Cerebellar nuclear complex (tissue), 1 donor: ENCODE measurements at places on chromosomes 7 and 10.

DNA sequence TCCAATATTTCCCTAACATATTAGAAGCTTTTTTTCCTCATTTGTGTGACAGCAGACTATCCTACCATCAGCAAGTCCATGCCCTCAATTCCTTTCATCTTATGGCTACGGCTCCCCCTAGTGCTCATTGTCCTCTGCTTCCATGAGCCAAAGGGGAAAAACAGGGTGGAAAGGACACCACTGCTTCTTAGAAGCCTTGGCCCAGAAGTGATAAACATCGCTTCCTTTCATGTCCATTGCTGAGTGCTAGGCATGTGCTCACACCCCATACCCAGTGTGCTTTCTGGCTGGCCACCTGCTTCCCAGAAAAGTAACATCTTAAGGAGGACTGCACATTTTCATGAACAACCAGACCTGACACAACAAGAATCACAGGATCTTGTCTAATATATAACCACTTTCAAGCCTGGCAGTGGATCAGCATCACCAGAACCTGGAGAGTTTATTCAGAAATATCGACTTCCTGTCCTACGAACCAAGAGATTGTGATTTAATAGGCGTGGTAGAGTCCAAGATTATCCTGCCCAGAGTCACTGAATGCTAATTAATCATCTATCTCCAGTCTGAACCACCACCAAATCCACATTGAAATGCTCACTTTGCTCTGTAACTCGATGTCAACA, 650.5 kb upstream of the SORCS1 start:
- no peak for DNase-seq

GRCh38 chr7:34160261-34160752, 255.0 kb downstream of the BMPER start:
- no peak for DNase-seq

DNA sequence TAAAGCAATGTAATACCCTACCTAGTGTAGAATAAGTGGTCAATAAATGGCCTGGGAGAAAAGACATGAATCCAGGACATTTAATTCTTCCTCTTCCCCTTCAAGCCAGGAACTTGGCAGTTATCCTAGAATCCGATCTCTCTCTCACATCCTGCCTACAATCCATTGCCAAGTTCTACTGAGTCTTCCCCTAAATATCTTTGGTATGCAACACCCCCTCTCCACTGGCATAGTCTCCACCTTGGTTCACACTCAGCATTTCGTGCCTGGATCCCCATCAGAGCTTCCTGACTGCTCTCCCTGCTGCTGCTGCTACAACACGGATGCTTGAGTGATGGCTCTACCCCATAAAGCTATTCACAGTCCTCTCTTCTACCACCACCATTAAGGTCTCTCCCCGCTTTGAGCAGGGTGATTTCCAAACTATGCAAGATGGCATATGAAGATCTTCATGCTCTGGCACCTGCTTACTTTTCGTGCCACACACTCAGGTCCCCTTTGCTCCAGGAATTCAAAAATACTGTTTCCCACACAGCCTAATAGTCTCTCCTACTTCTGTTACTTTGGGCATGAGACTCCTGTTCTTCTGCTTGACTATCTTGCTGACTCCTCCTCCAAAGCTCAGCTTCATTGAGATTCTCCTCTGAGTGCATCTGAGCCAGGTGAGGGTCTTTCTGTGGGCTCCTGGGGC, 4.8 kb downstream of the ANK3 start:
- peak; percentile 78 for DNase-seq

- no peak for DNase-seq
These were observed 123.6 kb downstream of the PRLHR start for GRCh38 chr10:118471863-118472262.

DNA sequence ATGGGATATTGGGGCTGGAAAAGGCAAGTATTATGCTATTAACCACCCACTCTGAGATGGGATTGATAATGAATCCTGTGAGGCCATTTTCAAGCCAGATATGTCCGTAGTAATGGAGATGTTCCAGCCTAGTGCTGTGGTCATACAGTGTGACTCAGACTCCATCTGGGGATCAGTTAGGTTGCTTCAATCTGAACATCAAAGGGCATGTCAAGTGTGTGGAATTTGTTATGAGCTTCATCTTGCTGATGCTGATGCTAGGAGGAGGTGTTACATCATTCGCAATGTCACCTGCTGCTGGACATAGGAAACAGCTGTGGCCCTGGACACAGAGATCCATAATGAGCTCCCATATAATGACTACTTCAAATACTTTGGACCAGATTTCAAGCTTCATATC, 144.7 kb downstream of the PLCE1 start:
- no peak for DNase-seq

DNA sequence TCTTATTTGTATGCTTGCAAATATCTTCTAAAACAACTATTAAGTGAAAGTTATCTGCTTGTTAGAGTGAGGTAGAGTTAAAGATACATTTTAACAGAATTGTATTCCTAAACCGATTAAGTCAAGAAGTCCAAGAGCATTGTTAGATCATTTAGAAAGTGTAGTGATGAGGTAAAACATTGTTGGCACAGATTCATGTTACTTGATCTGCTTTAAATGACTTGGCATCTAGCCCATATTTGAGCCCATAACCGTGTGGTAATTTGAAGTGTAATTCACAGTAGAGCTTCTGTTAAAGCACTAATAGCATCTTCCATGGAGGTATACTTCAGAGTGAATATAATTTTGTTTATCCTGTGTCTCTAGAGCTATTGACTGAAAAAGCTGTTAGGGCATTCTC, 62.1 kb downstream of the PTEN start:
- DNase-seq: no peak

GRCh38 chr10:23359692-23360380, 15.2 kb upstream of the C10orf67 start:
- no peak for DNase-seq

GRCh38 chr7:12655161-12655560, 32.3 kb upstream of the ARL4A start:
- DNase-seq: no peak

- no peak for DNase-seq
These were observed 977 bp downstream of the TMEM248 start for GRCh38 chr7:66921918-66922486.

DNA sequence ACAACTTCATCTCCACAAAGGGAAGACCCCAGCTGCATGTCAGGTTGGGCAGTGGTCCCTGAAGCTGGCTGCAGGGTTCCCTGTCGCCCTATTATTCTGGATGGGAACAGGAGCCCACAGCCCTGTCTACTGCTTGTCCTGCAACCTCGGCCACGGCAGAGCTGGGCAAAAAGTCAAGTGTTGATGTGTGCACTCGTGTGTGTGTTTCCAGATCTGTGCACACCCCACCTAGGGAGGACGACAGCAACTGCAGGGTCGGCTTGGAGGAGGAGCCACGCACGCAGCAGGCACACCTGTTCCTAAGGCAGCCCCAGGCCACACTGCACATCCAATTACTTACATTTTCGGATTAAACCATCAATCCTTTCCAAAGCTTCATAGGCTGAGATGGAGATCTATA, 23.6 kb downstream of the PITRM1 start:
- DNase-seq: no peak

- DNase-seq: no peak
These were observed 995.3 kb upstream of the PHF14 start for GRCh38 chr7:9978106-9979064.

DNA sequence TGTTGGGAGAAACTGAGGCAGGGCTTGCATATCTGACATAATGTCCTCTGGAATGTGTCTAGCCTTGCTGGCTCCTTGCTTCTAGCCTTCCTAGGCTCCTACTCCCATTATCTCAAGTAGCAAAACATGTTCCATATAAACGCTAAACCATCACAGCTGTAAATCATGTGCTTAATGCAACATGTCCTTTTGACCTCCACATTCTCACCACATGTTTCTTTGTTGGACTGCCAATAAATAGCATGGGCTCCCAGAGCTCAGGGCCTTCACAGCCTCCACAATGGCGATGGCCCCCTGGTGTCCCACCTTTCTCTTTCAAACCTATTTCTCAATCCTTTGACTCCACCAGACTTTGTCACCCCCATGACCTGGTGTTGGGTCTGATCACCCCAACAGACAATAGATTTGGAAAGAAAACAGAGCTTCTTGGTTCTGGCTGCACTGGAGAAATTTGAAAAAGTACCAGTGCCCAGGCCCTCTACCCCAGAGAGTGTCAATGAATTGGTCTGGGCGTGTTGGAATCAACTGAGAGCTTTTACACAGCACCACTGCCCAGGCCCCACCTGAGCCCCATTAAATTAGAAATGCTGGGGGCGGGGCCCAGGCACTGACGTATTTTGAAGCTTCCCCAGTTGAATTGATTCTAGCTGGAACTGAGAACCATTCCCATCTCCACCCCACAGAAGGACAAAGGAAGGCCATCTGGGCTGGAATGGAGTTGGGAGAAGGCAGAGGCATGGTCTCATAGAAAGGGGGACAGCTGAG, 41.3 kb upstream of the GGCT start:
- DNase-seq: no peak

GRCh38 chr10:74156919-74157289, 5.9 kb downstream of the ADK start:
- DNase-seq: no peak

DNA sequence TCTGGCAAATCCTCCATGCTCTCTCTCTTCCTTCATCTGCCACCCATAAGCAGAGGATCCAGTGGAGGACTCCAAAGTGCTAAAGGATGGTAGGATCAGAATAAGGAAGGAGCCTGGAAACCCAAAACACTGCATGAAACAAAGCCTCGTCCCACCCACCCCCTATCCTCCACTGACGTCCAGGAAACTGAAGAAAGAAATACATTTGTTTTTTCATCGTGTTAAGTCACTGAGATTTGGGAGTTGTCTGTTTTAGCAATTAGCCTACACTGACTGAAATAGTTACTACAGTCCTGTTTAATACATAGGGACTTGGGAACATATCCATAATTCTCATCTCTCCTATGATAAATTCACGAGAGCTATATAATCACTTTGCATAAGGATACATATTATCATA, 14.8 kb downstream of the ANXA7 start:
- DNase-seq: no peak

DNA sequence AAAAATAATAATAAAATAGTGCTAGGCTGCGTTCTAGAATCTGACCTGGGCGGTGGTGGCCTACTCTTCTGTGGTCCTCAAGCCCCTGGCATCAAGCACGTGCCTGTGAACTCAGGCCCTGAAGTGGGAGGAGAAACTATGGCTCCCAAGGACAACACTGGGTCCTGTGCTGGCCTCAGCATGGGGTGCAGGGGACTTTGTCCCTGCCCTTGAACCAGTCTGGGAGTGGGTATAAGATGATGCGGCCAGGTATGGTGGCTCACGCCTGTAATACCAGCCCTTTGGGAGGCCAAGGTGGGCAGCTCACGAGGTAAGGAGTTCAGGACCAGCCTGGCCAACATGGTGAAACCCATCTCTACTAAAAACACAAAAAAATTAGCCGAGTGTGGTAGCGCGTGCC, 5.5 kb downstream of the ZP3 start:
- DNase-seq: no peak

DNA sequence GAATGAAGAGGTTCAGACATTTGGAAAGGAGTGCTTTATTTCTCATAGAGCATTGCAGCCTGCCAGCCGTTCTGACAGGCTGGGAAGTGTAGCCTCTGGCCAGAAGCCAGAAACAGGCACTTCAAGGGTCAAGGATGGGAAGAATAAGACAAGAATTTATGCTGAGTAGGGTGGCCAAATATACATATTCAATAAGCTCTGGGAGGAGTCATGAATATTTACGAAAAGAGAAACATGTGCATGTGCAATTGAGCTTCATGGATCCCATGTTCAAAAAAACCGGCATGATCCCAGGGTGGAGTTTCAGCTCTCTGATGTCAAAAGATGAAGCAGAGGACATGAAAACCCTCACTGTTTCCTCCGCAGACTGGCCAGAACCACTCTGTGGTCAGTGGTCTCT, 32.9 kb downstream of the TLX1 start:
- DNase-seq: no peak

GRCh38 chr7:121328508-121329190, at the start of gene WNT16:
Gene WNT16, plus strand, starts transcription at chr7:121329000. Its CDS starts 293 bp downstream, at chr7:121329293.
- DNase-seq: no peak
